ENCODE measurements at places on chromosomes 1 and 21. TPM values are rescaled to one million over a fixed set of nuclear protein-coding genes. Genes with fewer than 3 reads are reported as not detected.

DNA sequence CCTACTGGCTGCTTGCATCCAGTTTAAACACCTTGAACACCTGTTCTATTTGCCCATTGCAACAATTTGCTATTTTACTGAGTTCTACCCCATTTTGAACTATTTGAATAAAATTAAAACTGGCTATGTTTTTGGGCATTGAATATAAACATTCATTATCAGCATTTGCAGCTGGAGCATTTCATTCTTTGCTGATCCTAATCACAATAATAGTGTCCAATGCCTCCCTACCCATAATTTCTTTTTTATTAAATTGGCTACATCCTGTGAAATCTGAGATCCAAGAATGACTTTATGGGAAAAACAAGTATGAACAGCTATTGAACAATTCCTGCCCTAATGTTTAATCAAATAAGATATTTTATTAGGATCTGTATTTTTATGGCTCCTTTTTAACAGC, 447.9 kb downstream of the PLA2G4A start:
- no peak for DNase-seq

DNA sequence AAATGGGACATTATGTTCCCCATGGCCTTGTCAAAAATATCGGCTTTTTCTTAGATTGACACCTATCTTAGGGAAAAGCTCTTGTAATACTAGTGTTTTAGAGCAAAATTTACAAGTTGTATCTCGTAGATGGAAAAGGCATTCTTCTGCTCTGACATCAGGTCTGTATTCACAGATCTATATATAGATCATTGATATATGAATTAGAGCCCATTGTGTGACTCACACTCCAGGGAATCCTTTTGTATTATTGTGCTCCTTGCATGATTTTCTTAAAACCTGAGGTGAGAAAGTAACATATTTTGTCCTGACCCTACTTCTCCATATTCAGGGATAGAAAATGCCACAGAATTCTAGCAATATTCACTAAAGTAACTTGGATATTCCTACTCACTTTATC, 1160.8 kb upstream of the B3GALT2 start:
- no peak for DNase-seq

The FCRL2 gene
- total RNA-seq, result not detected

The UMODL1 gene
- not detected for total RNA-seq

- DNase-seq, result no peak
These were observed 27.0 kb downstream of the TGFB2 start for GRCh38 chr1:218371927-218372672.

The PAQR6 gene
- total RNA-seq, result 1.4 TPM

DNA sequence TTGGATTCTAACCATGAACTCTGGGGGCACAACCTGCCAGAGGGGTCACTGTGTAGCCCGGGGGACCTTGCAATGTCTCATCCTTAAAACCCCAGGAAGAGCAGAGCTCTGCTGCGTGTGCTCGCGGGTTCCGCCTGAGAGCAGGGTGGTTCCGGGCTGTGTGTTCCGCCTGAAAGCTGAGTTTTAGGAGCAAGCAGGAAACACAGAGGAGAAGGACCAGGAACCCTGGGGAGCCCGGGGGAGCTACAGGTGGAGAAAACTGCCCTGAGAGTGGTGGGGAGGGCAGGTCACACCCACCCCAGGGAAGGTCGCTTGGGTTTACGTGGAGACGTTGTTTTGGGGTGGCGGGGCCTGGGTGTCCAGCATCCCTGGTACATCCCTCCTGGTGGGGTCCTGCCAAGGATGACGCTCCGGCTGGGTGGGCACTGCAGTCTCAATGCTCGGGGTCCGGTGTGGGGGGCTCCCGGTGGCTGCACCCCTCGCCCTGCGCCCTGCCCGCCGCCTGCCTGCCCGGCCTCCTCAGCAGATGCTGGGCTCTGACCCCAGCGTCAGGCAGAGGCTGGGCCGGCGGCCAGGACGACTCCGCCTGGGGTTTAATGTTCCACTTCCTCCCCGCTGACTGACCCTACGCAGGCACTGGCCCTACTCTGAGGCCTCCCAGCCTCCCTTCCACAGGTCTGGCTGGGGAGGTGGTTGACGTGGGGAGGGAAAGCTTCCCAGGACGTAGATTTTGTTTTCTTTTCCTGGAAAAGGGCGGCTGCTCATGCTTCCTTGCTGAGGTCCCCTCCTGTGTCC, 17.3 kb upstream of the C1orf159 start:
- DNase-seq, result no peak

The B4GALT2 gene
- 46.2 TPM for total RNA-seq

DNA sequence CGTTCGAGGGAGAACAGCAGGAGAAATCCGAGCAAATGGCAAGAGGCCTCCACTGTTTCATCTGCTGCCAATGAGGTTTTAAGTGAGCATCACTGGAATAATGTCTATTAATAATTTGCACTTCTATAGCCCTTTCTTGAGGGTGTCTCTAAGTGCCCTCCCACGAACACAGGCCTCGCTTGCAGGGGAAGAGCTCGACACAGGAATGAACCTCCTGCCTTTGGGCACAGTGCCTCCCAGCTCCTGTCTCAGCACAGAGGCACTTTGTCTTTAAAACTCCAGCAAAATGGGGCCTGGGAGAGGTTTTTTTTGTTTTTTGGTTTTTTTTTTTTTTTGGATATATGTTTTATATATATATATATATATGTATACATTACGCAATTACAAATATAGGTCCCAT, 56.6 kb downstream of the OLIG1 start:
- no peak for DNase-seq

DNA sequence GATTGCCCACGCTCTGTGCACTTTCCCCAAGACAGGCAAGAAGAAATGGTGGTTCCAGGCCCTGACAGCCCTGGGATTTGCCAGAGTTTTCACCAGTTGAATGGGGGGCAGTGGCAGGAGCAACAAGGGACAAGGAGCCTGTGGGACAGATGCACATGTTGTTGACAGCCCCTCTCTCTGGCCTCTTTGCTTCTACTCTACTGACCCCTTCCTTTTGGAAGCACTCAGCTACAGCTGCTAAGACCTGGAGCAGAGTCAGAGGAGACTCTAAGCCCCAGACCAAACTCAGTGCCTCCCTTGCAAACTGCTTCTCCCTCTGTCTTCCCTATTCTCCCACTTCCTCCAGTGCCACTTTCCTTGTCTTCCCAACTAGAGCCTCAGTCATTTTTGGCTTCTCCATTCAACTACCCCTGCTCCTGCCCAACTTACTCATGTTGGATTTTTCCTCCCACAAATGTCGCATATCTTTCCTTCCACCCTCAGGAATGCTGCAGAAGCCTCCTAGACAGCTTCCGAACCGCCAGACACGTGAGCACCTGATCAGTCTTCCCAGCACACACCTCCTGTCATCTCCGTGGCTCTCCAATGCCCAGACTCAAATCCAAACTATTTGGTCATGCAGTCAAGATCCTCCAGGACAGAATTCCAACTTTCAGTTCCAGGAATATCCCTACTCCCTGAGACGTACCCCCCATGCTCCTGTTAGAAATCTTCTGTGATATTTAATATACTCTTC, 9.1 kb downstream of the INKA2 start:
- no peak for DNase-seq

DNA sequence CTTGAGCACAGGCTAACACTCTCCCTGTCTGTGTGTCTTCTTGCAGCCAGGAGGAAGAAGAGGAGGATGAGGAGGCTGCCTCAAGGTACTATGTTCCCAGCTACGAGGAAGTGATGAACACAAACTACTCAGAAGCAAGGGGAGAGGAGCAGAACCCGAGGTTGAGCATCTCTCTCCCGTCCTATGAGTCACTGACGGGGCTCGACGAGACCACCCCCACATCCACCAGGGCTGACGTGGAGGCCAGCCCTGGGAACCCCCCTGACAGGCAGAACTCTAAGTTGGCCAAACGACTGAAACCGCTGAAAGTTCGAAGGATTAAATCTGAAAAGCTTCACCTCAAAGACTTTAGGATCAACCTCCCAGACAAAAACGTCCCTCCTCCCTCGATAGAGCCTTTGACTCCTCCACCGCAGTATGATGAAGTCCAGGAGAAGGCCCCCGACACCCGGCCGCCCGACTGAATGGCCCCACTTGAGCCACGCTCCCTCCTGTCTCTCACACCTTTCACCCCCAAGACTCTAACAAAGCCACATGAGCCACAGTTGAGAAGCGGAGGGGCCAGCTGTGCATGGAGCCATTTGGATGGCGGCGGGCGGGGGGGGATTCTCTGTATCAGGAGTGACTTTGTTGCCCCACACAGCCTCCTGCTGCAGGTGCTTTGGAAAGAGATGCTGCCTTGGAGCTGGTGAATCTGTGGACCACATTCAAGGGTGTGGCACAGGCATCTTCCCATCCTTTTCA, 27.6 kb upstream of the FHAD1 start:
- no peak for DNase-seq

GRCh38 chr1:117732065-117732797, 126.4 kb downstream of the TENT5C start:
- DNase-seq, result no peak

DNA sequence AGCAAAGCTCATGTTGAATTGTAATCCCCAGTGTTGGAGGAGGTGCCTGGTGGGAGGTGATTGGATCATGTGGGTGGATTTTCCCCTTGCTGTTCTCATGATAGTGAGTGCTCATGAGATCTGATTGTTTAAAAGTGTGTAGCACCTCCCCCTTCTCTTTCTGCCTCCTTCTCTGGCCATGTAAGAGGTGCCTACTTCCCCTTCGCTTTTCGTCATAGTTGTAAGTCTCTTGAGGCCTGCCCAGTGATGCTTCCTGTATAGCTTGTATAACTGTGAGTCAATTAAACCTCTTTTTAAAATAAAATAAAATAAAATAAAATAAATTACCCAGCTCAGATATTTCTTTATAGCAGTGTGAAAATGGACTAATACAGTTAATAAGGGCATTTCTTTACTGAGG, 1025.7 kb downstream of the PLA2G4A start:
- no peak for DNase-seq

DNA sequence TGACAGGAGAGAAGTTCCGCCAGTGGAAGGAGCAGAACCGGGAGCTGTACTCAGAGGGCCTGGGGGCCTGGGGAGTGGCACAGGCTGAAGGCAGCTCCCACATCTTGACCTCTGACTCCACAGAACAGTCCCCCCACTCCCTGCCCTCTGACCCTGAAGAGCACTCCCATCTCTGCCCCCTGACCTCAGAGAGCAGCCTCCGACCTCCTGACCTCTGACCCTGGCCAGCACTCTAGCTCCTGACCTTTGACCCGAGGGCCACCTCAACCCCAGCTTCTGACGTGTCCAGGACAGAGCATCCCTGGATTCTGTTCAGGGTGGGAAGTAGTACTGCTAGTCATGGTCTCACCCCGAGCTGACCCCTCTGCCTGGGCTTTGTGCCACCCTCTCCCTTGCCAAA, 1.1 kb upstream of the CATSPER4 start:
- no peak for DNase-seq

DNA sequence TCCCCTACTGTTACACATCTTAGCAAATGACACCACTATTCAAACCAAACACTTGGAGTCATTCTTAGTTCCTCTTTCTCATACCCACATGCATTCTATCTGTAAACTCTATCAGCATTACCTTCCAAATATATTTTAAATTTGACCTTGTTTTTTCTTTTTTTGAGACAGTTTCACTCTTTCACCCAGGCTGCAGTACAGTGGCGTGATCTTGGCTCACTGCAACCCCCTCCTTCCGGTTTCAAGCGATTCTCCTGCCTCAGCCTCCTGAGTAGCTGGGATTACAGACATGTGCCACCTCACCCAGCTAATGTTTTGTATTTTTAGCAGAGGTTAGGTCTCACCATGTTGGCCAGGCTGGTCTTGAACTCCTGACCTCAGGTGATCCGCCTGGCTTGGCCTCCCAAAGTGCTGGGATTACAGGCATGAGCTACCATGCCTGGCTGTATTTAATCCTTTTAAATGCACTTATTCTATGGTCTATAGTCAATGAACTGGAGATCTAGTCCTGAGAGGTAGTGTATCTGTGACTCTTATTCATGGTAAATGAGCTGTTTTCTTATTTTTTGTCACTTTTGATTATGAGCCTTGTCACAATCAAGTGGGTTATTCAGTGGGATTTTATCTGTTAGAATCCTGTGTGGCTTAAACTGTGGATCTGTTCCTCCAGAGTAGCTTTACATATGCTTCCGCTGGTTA, 73.1 kb downstream of the GATAD2B start:
- no peak for DNase-seq

- DNase-seq, result no peak
These were observed 267.9 kb downstream of the ZNF326 start for GRCh38 chr1:90262791-90263190.

DNA sequence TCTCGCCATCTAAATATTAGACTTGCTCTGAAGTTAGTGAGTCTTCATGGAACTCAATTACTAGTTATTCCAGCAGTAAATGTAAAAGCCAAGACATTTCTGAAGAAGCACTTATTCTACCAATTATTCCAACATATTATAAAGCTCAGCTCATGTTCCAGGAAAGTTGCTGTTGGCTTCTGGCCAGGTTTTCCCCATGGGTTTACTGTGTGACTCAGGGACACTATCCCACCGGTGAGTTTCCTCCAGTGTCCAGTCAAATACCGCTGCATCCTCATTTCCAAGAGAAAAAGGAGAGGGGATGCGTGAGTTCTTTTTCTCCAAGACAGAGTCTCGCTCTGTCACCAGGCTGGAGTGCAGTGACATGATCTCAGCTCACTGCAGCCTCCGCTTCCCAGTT, 9.2 kb upstream of the HHIPL2 start:
- DNase-seq, result no peak

Measured in NCI-H460 (cell line).